ENCODE measurements at places on chromosomes 2 and 18.

DNA sequence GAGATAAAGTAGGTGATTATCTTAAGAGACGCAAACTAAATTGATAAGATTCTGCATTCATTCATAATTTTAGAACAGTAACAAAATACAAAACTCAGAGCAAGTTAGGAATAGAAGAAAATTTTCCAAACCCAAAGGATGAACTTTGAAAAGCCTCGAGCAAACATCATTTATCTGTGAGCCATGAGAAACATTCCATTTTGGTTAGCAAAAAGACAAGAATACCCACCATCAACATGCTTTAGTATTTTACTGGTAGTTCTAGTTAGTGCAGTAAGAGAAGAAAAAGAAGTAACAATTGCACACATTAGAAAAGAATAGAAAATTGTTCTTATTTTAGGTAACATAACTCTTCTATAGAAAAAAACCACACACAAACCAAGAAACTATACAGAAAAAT, 291.3 kb upstream of the TCF4 start:
- no peak for DNase-seq

DNA sequence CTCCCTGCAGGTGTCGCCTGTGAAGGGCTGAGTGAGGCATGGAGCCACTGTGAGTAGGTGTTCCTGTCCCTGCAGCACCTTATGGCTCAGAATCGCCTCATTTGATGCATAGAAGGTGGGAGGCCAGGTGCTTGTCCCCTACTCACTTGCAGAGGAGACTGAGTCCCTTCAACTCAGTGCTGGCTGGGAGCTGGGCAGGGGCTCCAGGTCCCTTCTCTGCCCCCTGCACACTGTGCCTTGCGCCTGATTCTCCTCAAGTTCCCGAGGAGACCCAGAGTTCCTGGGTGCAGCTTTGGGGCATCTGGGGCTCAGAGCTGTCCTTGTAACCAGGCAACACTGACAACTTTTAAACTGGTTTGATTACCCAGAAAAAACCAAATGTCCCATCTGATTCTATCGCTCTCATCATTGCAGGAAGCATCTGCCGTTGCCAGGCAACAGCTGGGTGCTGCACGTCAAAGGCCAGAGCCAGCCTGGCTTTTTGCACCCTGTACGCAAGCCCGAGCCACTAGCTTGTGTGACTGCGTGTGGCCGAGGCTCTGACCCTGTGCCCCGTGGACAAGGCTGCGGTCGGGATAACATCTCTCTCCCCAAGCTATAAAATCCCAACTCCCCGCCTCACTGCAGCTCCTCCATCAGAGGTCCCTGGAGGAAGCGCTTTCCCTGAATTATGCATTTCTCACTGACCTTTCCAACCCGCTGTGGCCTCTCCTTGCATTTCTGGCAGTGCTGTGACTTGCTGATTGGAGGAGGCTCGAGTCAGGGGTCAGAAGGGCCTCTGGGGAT, 130.8 kb upstream of the HDAC4 start:
- no peak for DNase-seq

DNA sequence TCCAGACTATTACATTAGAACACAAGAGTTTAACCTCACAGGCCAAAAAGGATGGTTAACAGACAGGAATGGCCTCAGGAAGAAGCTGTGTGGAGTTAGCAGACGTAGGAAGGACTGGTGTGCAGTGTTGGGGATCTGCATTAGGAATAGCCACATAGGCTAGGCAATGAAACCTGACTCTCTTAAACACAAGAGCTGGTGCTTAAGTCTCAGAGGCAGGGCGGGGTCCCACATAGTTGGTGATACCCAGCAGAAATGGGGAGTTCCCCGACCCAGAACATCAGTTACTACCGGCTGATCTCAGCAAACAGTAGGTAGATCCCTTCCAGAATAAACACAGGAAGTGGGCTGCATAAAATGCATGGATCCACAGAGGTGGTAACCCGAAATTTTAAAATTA, 64.1 kb downstream of the CCDC93 start:
- no peak for DNase-seq

DNA sequence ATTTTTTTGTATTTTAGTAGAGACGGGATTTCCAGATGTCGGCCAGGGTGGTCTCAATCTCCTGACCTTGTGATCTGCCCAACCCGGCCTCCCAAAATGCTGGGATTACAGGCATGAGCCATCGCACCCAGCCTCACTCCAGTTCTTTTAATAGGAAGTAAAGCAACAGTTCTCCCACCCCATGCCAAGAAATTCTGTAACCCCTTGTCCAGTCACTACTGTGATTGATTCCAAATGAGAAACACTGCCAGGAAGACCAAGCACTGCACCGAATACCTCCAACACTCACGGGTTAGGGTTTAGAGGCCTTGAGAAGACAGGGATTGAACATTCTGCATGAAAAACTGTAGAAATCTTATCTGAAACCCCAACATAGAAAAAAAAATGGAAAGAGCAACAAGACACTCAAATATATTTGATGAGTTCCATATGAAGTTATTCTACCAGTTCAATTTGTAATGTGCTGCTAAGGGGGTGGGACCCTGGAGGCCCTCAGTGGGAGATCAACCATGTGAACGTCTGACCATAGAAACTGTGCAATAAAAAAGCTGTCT, 48.2 kb upstream of the BIN1 start:
- DNase-seq: no peak

- DNase-seq: no peak
Measured at GRCh38 chr2:121004950-121005349, 269.3 kb downstream of the GLI2 start.

DNA sequence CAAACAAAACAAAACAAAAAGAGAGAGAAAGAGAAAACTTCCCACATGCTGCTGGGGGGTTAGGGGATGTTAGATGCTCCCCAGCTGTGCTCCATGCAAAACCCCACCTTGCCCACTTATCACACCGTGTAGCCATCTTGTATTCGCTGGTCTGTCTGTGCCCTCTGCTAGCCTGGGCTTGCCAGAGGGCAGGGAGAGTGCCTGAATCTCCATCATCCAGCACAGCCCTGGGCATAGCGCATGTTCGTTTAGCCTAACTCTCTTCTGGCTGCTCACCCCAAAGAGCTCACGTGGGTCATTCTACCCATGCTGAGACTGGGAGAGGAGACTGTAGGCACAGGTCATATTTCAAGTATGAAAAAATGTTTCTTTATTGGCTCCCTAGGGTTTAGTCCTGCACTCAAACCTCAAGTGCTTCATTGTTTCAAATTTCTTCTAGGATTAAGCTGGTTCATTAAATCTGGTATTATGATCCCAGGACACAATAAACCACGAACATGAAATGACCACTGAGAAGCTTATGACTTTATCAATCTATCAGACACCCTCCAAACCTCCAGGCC, 100.5 kb downstream of the KCNF1 start:
- DNase-seq: no peak

GRCh38 chr2:39685126-39685525, 19.4 kb downstream of the TMEM178A start:
- DNase-seq: no peak

DNA sequence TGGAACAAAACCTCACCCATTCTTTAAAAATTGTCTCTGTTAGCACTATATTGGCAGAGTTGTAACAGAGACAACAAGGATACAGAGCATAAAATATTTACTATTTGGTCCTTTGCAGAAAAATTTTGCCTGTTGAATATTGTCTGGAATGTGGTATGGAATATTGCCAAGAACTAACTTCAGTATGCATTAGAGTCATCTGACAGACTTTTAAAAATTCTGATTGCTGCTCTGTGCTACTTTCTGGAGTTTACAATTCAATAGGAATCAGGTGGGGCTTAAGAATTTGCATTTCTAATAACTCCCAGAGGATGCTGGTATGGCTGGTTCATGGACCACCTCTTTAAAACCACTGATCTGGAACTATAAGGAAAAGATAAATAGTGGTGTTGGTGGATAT, 32.8 kb upstream of the NYAP2 start:
- DNase-seq: no peak

DNA sequence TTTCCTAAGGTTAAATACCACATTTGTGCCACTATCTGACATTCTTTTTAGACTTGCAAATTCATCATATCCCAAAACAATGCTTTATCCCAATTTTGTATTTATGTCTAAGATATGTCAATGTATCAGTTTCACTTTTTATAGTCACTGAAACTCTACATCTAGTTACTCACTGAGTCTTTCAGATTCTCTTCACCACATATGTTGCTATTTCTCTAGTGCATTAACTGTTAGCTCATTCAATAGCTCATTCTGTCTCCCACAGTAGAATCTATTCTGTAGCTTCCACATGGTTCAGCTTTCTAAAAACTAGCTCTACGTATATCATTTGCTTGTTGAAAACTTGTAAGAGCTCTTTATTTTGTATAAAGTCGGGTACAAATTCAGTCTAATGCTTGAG, 1420.6 kb upstream of the NXPH2 start:
- DNase-seq: no peak

GRCh38 chr2:218444692-218445357, 25.9 kb downstream of the VIL1 start:
- no peak for DNase-seq

DNA sequence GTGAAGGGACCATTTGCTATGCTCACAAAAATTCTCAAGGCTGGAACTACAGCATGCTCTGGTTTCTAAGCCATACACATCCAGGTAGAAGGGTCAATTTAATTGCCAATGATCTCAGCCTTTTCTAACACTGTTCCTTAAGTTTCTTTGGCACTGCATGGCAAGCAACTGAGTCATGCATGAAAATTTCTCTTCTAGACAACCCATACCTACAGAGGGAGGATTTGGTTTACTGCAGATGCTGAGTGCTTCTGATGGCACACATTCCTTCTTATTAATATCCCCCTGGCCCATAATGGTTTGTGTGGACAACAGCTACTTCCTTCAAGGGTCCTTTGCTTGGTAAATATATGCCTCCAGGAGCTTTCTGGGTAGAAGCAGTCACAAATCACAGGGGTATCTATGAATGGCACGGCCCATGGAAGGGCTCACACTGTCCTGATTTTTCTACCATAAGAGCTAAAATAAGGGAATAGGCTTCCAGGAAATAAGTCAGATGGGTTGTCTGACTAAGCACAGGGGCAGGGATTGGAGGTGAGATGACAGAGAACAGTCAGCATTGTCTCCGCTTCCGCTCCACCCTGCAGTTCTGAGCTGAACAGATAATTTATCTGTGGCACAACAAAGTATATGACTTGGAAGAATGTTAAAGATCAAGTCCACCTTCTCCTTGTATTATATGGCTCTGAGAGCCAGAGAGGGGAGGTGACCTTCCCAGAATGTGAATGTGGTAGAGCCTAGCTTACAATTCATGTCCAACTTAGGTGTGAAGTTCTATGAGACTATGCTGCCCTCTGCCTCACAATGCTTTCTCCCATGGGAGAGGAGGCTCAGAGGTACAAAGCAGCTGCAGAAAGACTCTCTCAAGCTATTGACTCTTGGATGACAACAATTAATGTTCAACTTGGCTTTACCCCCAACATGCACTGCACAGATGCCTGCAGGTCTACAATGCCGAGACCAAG, 199.2 kb upstream of the TNP1 start:
- no peak for DNase-seq

DNA sequence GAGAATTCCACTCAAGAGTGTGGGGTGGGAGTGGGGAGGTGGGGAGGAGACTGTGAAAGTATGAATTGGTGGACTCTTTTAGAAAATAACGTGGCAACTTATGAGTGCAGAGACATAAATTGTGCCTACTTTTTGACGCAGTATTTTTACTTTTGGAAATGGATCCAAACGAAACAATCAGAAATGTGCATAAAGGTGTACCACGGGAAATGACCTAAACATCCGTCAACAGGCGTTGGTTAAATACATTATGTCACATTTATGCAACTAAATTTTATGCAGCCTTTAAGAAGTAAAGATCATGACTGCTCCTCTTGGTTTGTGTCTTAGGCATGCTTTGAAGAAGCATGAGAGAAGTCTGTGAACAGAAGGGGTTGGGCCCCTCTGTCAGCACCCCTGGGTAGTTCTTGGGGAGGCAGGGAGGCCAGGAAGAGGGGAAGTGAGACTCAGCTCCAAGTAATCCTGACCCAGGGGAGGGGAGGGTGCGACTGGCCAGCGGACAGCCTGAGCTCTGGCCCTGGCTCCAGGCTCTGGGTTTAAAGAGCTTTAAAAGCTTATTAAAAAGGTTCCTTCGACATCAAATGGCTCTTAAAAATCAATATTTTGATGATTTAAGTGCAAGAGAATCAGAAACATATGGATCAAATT, 126.4 kb upstream of the HAAO start:
- no peak for DNase-seq

DNA sequence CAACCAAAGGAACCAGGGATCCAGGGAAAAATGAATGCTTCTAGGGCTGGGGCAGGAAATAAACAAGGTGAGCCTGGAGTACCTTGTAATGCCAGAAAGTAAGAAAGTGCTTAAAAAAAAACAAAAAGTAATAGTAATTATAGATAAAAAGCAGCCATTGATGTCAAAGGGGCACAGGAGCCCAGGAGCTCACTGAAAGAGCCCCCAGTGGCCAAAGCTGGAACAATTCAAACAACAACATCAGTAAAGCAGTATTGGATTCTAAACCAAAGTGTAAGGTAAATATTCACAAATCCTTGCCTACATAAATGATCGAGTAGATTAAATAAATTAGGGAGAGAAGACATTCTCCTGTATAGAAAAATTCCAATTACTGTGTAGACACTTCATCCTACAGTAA, 114.3 kb upstream of the ARL4C start:
- DNase-seq: no peak

GRCh38 chr2:48699348-48699930, 56.1 kb downstream of the LHCGR start:
- DNase-seq: no peak

DNA sequence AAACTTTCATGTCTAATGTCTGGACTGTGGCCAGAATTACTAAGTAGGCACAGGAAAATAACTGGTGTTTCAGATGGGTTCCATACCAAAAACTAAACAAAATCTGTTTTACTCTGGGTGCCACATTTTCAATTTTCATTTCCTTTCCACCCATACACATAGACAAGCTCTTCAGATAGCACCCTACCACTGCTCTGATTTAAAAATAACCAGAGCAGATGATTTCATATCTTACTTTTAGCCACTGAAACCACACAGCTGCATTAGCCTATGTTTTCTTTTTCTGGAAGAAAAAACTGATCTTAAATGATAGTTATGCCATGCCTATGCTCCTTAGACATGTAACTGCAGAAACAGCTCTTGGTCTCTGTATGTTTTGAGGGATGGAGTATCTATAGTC, 647.6 kb downstream of the CPS1 start:
- no peak for DNase-seq

GRCh38 chr18:47586418-47587070, 335.1 kb upstream of the SKOR2 start:
- no peak for DNase-seq

DNA sequence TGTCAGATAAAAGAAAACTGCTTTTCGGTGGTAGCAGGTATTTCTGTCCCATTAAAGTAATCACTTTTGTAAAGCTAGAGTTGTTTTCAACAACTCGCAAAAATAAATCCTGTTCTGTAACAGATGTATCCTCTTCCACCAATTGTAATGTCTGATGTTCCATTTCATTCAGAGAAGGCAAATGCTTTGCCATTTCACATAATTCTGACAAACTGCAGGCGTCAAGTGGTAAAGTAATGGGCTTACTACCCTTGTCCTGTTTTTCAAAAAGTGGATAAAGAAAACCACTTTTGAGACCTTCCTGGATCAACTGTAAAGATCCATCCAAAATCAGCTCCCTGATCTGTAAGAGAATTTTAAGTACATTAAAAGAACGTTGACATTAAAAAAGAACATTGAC, 16.6 kb downstream of the METTL4 start:
- DNase-seq: no peak

All from CD4-positive, alpha-beta T cell treated with Interleukin-1 beta for 1 hour (primary cell).